ENCODE measurements at places on chromosomes 11 and 22. TPM values are rescaled to one million over a fixed set of nuclear protein-coding genes. Genes with fewer than 3 reads are reported as not detected.

GRCh38 chr11:42012271-42012670, 552.8 kb upstream of the LRRC4C start:
- DNase-seq, result no peak
- H3K4me3 ChIP-seq, result no peak overlapping the region
- H3K4me1 ChIP-seq, result no peaks in the 10 kb centered on the region

- H3K27me3 ChIP-seq, result no peaks in the 10 kb centered on the region
- H3K4me1 ChIP-seq, result no peaks in the 10 kb centered on the region
- no peaks in the 10 kb centered on the region for H3K36me3 ChIP-seq
- no peak overlapping the region for H3K4me3 ChIP-seq
Measured at GRCh38 chr11:16410479-16410878, 54.1 kb upstream of the SOX6 start.

GRCh38 chr11:23112987-23113886, 253.0 kb upstream of the CCDC179 start:
- no peak overlapping the region for H3K27ac ChIP-seq
- no peaks in the 10 kb centered on the region for H3K36me3 ChIP-seq
- no peaks in the 10 kb centered on the region for H3K27me3 ChIP-seq
- peak; percentile 7 for DNase-seq

DNA sequence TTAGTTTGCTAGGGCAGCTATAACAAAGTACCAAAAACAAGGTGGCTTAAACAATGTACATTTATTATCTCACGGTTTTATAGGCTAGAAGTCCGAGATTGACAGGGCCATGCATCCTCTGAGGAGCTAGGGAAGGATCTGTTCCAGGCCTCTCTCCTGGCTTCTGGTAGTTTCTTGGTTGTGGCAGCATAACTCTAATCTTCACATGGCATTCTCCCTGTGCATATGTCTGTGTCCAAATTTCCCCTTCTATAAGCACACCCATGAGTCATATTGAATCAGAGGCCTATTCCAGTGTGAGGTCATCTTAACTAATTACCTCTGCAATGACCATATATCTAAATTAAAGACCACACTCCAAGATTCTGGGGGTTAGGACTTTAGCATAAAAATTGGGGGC, 31.3 kb upstream of the MMP13 start:
- H3K36me3 ChIP-seq, result no peaks in the 10 kb centered on the region
- H3K27ac ChIP-seq, result no peak overlapping the region
- H3K27me3 ChIP-seq, result peaks cover 3% of the 10 kb centered on the region

DNA sequence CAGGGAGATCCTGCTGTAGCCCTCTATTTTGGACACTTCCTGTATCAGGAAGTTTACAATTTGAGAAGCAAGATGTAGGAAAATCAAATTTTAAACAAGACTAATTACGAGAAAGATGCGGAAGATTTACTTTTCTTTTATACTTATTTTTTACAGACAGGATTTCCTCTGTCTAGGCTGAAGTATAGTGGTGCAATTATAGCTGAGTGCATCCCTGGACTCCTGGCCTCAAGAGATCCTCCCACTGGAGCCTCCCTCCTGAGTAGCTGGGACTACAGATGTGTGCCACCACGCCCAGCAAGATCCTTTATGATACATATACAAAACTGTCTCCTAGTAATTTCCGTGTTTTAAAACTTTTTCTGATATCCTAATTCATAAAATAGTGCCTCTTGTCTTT, 17.2 kb upstream of the CARD18 start:
- H3K27me3 ChIP-seq, result no peaks in the 10 kb centered on the region
- H3K27ac ChIP-seq, result no peak overlapping the region
- H3K4me3 ChIP-seq, result no peak overlapping the region
- DNase-seq, result no peak
- no peaks in the 10 kb centered on the region for H3K36me3 ChIP-seq

LRRC56 gene
- 9.8 TPM for total RNA-seq

RASSF10 gene
- not detected for total RNA-seq

PARVG gene
- 0.21 TPM for total RNA-seq

NXPE4 gene
- total RNA-seq, result not detected

TEAD1 gene
- 102 TPM for total RNA-seq
